ENCODE measurements at places on chromosomes 4 and X.

DNA sequence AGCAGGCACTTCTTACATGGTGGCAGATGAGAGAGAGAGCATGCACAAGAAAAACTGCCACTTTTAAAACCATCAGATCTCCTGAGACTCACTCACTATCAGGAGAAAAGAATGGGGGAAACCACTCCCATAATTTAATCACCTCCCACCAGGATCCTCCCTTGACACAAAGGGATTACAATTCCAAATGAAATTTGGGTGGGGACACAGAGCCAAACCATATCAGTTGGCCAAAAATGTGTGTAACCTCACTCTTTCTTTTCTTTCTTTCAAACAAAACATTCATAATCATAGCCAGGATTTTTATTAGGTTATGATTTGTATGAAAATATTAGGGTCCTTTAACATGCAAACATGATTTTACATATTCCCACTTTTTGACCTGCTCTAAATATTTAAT lies 222.1 kb downstream of the PCDH18 start:
- no peak for DNase-seq

DNA sequence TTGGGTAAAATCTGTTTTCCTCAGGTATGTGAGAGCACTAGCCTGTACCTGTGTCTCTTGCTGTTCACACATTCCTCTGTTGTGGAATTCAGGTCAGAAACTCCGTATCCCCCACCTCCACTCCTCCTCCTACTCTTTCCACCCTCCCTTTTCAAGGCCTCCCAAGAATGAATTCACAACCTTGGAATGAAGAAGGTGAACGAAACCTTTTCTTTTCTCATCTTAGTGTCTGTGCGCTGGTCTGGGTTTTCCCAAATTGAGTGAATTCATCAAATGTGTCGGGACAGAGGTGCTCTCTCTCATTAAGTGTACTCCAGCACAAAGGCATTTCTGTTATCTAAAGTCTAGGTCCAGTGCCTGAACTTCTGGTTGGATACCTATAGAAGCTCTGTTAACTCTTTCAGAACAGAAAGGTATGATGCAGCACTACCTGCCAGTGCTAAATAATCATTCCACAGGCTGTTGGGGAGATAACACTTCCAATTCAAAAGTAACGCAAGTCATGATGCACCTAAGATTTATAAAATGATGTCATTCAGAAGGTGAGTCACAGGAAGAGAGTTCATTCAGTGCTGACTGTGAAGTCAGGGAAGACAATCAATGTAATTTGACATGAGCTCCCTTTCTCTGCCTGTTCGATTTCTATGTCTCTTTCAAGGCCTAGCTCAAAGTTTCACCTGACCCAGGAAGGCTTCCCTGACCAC lies 41.9 kb downstream of the COL4A6 start:
- no peak for DNase-seq

DNA sequence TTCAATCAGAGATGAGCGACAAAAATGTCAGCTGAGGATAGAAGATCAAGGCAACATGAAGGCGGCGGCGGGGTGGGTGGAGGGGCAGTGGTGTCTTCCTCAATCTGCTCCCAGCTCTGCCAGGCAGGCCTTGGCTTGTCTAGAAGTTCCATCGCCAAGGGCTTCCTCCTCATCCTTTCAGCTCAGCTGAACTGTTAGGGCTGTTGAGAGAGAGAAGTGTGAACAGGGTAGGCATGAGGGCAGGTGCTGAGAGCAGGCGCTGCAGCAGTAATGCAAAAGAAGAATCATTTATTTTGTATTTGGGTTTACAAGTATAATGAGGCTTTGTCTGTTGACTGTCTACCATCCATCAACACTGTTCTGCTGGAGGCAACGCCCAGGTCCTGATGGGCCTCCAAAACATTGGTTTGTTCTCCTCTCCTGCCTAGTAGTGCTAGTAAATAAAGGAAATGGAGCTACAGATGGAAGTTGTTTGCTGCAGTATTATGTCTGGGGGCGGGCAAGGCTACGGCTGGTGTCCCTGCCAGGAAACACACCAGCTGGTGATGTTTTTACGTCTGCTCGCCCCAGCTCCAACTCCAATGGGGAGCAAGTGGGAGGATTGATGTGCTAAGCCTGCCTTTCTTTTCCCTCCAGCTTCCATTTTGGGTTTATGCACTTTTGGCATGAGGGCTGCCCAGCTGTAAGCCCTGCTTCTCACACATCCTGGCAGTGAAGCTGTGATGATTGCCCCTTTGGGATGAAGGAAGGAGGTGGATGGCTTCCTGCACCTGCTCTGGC lies 139.4 kb upstream of the BOD1L1 start:
- DNase-seq: no peak

DNA sequence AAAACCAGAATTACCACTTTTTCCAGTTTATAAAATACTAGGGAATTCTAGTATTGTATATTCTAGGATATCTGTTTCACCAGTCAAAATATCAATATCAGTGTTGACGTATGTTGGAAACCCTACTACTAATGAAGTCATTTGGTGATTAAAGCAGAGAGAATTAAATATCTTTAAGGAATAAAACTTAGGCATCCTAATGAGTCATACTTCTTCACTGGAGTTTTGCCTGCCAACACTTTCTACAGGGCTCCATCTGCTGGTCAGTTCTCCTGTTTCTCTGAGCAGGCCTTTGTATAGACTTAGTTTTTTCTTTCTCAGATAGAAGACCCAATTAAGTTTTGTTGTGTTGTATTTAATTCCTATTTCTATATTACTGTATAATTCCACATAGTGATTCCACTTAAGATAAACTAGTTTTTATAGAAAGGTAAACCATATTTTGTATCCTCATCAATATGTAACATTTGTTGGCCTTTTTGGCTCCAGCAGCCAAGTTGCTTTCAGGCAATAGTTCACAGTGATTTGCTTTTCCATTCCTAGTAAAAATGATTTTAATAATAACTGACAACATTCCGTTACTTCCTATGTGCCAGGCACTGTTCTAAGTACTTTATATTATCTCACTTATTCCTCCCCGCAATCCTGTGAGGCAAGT lies 3.5 kb downstream of the AP1AR start:
- DNase-seq: no peak

- DNase-seq: no peak
Measured at GRCh38 chr4:121462660-121463261, 81.9 kb upstream of the QRFPR start.

- DNase-seq: no peak
Measured at GRCh38 chr4:105633241-105633640, 75.2 kb downstream of the INTS12 start.

GRCh38 chr4:77073981-77074380 lies 1.8 kb downstream of the CCNI start:
- no peak for DNase-seq

DNA sequence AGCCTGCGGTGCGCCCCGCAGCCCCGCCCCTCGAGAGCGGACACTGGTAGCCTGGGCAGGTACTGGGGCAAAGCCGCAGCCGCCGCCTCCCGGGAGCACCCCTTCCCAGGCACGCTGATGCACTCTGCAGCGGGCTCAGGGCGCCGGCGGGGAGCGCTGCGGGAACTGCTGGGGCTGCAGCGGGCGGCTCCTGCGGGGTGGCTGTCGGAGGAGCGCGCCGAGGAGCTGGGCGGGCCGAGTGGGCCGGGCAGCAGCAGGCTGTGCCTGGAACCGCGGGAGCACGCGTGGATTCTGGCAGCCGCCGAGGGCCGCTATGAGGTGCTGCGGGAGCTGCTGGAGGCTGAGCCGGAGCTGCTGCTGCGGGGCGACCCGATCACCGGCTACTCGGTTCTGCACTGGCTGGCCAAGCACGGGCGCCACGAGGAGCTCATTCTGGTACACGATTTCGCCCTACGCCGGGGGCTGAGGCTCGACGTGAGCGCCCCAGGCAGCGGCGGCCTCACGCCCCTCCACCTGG lies 401 bp downstream of the SOWAHD start:
- no peak for DNase-seq

- DNase-seq: no peak
Measured at GRCh38 chrX:130446974-130447373, 45.2 kb downstream of the RBMX2 start.

- no peak for DNase-seq
Measured at GRCh38 chr4:184355111-184355604, 119.2 kb downstream of the IRF2 start.

DNA sequence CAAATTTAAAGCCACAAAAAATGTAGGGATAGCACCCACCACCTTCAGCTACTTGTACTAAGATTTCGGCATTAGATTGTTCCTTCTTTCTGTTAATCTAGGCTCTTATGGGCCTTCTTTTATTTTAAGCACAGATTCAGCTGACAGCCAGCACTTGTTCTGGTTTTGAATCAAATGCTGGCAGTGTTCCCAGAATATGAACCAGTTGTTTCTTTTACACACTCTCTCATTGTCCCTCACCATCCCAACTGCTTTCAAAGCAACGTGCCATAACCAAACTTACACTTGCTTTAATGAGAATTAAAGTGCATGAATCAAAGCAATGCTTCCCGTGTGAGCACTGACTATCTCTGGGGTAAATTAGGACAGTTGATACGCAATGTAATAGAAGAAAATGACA lies 744.5 kb upstream of the FAM241A start:
- DNase-seq: no peak

DNA sequence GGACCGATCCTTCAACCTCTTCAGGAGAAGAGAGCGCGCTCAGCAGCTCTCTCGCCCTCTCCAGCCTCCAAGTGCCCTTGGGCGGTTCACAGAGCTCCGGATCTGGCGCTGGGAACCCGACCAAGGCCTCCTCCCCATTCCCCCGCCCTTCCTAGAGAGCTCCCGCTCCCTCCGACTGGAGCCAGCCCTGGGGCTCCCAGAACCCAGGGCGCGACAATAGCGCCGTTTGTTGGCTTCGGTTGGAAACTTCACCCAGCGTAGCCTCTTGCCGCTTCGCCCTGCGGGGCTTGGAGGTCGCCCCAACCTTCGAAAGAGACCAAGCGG lies 3.1 kb upstream of the SOX3 start:
- DNase-seq: no peak

DNA sequence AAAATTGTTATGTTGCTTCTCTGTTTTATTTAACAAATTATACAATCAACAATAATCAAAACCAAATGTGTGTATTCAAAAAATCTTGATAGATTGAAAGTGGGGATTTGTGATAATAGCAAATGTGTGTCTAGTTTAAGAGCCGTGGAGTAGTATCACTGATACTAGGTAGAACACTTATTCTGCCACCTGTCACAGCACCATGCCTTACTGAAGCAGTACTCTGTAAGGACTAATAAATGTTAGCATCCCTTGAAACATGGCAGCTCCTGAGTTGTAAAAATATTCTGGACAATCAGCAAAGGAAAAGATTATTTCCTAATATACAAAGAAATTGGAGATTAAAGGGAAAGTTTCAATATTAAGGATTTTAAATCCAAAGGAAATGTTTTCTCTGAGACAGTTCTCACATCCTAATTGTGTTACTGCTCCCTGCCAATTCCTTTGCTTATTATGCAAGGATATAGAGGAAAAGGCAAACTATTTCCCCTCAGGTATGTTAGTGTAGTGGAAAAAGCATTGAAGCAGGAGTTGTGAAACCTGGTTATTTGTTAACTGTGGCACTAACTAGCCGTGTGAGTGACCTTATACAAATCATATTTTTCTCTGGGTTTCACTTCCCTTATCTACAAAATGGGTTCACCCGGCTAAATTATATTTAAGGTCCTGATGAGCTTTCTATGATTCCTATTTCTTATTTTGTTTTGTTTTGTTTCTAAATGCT lies 303.1 kb downstream of the ARHGAP24 start:
- DNase-seq: no peak

DNA sequence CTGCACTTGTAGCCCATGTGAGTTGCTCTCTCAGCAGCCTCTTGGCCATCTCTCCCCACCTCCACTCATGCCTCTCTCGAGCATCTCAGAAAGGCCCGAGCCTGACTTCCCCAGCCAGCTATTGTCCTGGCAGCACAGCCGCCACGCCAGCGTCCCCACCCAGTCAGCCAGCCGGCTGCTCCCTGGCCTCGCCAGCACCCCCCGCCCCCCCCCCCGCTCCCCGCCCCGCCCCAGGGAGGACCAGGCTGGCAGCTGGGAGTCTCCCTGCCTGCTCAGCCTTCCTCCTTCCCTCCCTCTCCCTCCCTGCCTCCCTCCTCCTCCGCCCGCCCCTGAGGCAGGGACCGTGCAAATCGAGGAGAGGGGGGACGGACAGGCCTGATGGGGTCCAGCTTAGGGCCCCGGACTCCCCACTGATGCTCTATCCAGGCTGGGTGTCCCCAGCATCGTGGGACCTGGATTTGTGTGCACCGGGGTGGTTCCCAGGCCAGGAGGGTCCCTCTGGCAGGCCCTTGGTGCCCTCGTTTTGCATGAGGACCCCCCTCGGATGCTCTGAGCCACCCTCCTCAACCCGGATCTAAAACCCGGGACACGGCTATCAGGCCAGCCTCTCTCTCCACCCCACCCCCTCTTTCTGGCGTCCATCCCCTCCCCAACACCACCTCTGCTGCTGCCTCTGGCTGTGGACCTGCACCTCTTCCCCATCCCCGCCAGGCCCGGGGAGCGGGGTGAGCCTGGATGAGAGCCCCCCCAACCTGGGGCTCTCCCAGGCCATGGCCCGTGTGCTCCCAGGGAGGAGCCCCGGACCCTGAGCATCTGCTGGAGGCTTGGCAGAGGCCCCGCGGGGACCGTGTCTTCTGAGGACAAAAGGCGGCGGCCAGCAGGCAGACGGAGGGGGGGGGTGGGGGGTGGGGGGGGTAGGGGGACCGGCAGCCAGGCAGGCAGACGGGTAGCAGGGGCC lies at the start of gene GPR173:
TSS of gene GPR173 (plus strand) at position 621 of the 958 bp plus-strand sequence. CDS start 27,833 bp downstream, outside the sequence.
- no peak for DNase-seq

DNA sequence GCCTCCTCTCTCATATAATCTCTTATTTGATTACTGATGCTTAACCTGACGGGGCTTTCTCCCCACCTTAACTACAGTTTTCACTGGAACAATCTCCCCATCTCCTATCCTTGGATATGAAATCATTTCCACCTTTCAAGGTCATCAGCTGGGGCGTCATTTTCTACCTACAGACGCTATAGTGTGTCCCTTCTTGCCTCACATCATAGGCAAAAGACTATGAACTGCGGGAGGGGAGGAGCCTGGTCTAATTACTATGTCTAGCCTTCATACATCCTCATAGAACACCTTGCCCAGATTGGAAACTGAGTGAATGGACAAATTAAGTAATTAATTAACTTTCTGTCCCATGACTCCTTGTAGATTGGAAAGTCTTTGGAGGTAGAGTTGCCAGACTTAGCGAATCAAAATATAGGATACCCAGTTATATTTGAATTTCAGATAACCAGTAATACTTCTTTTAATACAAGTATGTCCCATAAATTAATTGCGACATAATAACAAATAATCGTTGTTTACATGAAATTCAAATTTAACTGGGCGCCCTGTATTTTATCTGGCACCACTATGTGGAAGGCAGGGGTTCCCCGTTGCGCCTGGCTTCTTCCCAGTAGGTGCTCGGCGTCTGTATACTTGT lies 752 bp upstream of the ATP6AP2 start:
- no peak for DNase-seq

GRCh38 chr4:137510557-137511265 lies 21.6 kb downstream of the PCDH18 start:
- DNase-seq: no peak

All from type B pancreatic cell (in vitro differentiated cells).